SK-MEL-5 (cell line): ENCODE measurements at places on chromosomes 6 and 20. TPM values are rescaled to one million over a fixed set of nuclear protein-coding genes. Genes with fewer than 3 reads are reported as not detected.

- DNase-seq, result no peak
These were observed 120.4 kb downstream of the KHDC1L start for GRCh38 chr6:73104921-73105320.

DNA sequence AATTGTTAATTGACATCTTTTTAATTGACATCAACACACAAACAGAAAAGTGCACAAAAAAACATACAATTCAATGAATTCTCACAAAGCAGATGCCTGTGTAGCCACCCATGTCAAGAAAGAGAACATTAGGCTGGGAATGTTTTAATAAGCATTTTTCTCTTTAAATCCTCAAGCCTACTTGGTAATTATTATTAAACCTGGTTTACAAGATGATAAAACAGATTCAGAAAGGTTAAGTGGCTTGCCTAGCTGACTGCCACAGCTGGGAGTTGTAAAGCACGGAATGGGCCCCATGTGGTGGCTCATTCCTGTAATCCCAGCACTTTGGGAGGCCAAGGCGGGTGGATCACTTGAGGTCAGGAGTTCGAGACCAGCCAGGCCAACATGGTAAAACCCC is 90.0 kb upstream of the AKAP12 start:
- DNase-seq, result no peak

- peak; percentile 52 for DNase-seq
These were observed 46.8 kb upstream of the SLCO4A1 start for GRCh38 chr20:62595491-62595890.

DNA sequence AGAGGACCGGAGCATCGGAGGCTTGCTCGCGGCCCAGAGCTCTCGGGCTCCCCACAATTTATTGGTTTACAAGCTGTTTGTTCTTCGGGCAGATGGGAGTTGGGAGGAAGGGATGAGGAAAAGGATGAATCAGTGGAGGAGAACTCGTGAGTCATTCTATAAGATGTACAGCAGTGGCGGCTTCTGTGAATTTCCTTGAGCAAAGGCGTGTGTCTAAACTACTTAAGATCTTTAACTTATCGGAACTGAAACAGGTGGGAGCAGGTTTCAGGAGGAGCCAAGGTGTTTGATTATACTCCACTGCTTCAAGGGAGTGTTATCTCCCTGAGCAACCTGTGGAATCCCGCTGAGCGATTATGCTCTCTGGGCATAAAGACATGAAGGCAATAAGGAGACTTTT is 50.5 kb upstream of the IBTK start:
- no peak for DNase-seq

DNA sequence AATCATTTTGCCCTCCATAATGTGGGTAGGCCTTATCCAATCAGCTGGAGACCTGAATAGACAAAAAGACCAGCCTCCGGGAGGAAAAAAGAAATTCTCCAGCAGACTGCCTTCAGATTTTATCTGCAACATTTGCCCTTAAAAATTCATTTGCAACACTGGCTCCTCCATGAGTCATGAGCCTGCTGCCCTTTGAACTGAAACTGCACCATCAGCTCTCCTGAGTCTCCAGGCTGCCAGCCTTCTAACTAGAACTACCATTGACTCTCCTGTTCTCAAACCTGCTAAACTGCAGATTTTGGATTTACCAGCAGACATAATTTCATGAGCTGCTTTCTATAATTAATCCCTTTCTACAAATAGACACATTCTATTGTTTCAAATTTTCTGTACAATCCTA is 223.9 kb upstream of the THEMIS start:
- peak; percentile 5 for DNase-seq

DNA sequence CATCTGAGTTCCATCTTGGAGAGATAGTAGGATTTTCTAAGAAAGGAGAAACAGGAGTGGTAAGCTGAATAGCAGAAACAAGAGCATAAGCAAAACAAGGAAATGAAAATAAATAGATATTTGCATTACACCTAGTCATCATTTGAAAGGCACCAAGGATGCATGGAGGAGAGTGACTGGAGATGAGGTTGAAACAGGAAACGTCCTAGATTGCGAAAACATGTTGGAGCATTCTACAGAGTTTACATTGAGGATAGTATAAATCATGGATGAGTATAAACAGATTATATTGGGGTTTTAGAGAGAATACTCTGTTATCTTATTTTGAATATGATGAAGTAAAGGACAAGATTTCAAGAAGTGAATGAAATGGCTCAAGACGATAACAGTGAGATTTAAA is 507.3 kb downstream of the EYS start:
- no peak for DNase-seq

The EYS gene
- total RNA-seq, result 0.03 TPM in 1 of 2 replicates, not detected in the other

The C20orf204 gene
- total RNA-seq, result 0.37 and 0.59 TPM in 2 replicates
